ENCODE measurements at places on chromosomes 3 and 15.

GRCh38 chr3:141306922-141307321 is 61.4 kb upstream of the ZBTB38 start:
- DNase-seq, result no peak

DNA sequence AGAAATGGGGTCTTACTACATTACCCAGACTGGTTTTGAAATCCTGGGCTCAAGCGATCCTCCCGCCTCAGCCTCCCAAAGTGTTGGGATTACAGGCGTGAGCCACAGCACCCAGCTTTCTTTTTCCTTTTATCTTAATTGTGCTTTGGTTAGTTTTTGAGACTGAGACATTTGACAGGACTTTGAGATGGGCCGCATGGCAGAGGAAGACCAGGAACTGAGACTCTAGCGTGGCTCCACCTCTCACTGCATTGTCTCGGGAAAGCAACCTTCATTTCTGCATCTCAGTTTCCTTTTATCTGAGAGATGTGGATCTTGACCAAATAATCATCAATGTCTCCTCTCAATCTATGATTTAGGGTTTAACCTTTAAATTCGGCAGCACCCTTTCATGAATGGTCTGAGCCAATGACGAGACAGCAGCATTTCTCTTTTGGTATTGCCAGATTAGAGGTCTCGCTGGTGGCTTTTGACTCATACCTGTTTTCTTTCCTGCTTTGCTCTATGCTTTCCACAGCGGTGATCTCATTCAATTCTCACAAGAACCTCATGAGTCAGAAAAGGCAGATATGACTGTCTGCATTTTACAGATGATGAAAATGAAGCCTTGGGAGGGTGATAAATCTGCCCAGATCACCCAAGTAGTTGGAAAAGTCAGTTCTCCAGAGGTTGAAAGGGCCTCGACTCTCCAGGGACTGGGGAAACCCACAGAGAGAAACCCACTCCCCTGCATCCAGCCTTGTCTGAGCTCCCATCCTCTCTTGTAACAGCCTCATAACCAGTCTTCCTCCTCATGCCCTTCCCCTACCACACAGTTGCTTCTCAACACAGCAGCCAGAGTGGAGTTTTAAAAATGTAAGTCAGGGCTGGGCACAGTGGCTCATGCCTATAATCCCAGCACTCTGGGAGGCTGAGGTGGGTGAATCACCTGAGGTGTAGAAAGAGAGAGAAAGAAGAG is 84.8 kb upstream of the FOXB1 start:
- no peak for DNase-seq

DNA sequence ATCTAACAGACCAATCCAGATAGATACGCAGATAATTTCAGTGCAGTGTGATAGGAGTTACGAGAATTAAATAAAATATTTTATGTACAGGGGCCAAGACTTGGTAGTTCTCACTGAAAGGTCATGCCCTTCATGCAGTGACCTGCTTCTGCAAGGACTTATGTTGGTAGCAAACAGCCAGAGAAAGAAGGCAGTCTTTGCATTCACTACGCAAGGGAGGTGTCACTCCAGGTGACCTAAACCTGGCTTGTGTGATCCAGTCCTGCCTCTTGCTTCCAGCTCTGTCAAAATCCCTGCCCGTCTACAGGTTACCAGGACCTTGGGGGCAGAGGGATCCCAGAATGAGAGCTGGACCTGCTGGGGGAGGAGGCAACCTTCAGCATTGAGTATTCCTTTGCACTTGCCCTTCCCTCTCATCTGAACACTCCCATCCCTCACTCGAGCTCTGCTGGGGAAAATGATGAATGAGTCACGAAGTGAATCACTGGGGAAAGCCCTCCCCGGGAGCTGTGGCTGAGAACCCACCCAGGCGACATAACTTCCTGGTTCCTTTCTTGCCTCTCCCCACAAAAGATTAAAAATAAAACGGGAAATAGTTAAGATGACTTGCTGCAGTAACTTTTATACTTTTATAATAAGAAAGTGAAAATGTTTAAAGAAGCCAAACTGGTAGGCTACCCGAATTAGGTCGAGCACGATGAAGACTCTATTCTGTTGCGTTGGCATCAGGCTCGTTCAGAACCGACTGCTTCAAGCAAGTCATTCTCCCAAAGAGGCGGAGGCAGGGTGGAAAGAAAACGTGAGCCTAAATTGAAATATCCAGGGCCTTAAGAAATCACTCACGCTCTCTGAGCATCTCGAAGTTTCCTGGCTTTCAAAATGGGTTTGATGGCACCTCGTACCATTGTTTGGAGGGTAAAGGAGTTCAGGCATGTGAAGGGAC is 216.1 kb downstream of the SLCO3A1 start:
- DNase-seq, result no peak

DNA sequence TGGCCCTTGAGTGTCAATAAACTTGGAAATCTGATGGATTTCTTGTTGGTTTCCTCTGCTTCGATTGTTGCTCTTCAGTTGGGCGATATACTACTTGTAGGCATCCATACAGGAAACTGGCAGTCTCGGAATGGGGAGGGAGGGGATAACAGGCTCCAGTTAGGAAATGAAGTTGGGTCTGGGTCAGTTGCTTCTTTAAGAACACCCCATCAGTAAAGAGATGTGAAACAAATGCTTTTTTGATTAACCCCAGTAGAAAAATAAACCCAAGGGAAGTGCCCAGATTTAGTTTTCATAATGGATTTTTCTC is 681 bp downstream of the CHMP2B start:
- no peak for DNase-seq

GRCh38 chr3:12487786-12488185 is 3.5 kb downstream of the TSEN2 start:
- DNase-seq, result no peak

- no peak for DNase-seq
Measured at GRCh38 chr15:64897345-64897985, 14.2 kb upstream of the ANKDD1A start.

GRCh38 chr3:32794487-32795308 is 23.1 kb upstream of the TRIM71 start:
- DNase-seq, result no peak

GRCh38 chr3:189967254-189967865 is 153.3 kb downstream of the P3H2 start:
- DNase-seq, result no peak

DNA sequence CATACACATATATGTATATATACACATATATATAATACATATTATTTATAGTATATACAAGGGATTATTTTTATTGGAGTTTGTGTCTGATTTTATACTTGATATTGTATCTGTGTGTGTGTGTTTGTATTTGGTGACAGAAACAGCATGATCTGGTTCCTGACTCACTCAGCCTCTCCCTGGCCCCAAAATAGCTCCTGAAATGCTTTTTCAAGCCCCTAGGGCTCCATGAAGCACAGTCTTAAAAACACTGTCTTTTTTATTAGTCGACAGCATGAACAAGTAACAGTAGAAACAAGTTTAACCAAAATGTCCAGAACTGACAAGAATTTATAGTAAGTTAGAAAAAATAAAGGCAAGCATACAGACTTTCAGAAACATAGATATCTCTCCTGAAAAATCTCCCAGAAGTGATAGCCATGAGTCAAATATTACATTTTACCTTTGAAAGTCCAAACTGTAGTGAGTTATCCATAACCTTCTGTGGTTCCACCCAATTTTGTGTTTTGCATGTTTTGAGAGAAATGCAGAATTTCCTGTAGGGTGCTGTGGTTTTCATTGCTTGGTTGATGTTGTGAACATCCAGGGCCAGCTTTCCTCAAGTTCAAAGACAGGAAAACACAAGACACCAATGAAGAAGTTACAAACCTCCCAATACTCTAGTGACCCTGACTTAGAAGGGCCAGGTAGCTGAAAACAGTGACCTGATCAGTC is 98.5 kb upstream of the CCDC80 start:
- DNase-seq, result no peak

- DNase-seq, result no peak
Measured at GRCh38 chr3:99966662-99967416, 147.5 kb downstream of the FILIP1L start.

GRCh38 chr15:78049691-78050440 is 27.6 kb downstream of the TBC1D2B start:
- DNase-seq, result peak; percentile 56

DNA sequence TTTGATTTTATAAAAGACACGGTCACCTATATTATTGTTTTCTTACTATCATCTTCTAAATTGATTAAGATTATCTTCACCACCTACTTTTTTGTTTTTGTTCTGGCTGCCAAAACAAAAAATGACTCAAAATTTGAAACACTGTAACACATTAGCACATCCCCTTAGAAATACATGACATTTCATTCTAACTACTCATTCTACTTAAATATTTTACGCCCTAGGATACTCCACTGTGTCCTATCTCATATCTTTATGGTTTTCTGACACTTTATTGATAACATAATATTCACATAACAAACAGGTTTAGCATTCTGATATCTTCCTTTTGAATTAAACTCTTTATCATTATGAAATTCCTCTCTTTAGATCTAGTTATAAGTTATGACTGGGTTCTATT is 656.2 kb downstream of the GBE1 start:
- no peak for DNase-seq

DNA sequence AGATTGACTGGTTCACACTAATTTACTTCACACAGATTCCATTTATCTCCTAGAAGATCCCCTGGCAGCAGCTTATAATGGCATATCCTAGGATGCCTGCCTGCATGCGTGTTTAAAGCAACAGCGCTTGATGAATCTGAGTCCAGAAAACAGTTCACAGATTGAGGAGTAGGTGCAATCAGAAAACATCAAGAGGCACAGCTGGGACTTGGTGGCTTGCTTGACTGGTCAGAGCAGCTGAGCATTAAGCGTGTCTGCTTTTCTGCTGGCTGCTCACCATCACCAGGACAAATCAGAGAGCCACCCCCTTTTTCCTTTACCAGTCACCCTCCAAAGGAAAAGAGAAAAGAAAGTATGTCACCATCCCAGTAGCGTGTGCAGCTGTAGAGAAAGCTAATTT is 223.6 kb downstream of the WDR72 start:
- no peak for DNase-seq

- no peak for DNase-seq
Measured at GRCh38 chr15:62103431-62103830, 36.7 kb downstream of the C2CD4A start.

- DNase-seq, result no peak
Measured at GRCh38 chr3:158916111-158916510, 114.3 kb downstream of the MFSD1 start.

- DNase-seq, result no peak
Measured at GRCh38 chr15:66129586-66129985, 124.0 kb downstream of the MEGF11 start.

- no peak for DNase-seq
Measured at GRCh38 chr3:165653130-165653778, 184.0 kb downstream of the BCHE start.

DNA sequence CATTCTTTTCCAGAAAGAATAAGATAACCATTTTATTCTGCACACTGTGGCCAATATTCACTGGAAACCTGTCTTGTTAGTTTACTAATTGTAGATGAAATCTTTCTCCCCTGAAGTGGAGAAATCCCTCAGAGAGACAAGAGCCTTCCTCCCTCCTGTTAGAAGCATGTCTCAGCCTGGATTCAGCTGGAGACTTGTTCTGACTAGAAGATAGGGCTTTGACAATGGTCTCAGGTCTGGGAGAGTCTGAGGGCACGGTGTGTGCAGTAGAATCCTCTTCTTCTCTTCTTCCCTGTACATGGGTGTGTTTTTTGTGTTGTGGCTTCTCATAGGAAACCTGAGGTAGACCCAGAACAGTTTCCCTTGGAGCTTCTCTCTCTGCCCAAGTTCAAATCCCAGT is 19.9 kb downstream of the CCK start:
- no peak for DNase-seq

- no peak for DNase-seq
Measured at GRCh38 chr3:69239063-69239462, 116.7 kb upstream of the LMOD3 start.

- no peak for DNase-seq
Measured at GRCh38 chr3:69425249-69425648, 39.4 kb upstream of the FRMD4B start.

All from left hindlimb (tissue), 1 donor.